Activated naive CD8-positive, alpha-beta T cell treated with anti-CD3 and anti-CD28 coated beads, Interleukin-2, amount 50 U/mL, for 24 hours (primary cell): ENCODE measurements at places on chromosomes 2 and 18.

GRCh38 chr2:164840458-164840929 is 1.1 kb downstream of the COBLL1 start:
- peaks cover 12% of the 10 kb centered on the region for H3K4me1 ChIP-seq
- no peaks in the 10 kb centered on the region for H3K36me3 ChIP-seq
- peak overlapping the region; percentile 78 for H3K4me3 ChIP-seq
- peak; percentile 12 for DNase-seq

GRCh38 chr2:233901884-233902283 is 15.3 kb upstream of the TRPM8 start:
- H3K36me3 ChIP-seq, result no peaks in the 10 kb centered on the region
- peaks cover 16% of the 10 kb centered on the region for H3K27me3 ChIP-seq
- peaks cover 10% of the 10 kb centered on the region for H3K4me1 ChIP-seq
- H3K4me3 ChIP-seq, result no peak overlapping the region

- DNase-seq, result no peak
- peaks cover 6% of the 10 kb centered on the region for H3K4me1 ChIP-seq
- H3K27me3 ChIP-seq, result peaks cover 4% of the 10 kb centered on the region
These were observed 15.1 kb downstream of the KLF11 start for GRCh38 chr2:10058251-10059015.

GRCh38 chr2:127508631-127509034 is 17.7 kb downstream of the IWS1 start:
- peak overlapping the region; percentile 21 for H3K27ac ChIP-seq
- H3K4me3 ChIP-seq, result no peak overlapping the region
- DNase-seq, result no peak
- no peaks in the 10 kb centered on the region for H3K27me3 ChIP-seq
- peaks cover 42% of the 10 kb centered on the region for H3K36me3 ChIP-seq

DNA sequence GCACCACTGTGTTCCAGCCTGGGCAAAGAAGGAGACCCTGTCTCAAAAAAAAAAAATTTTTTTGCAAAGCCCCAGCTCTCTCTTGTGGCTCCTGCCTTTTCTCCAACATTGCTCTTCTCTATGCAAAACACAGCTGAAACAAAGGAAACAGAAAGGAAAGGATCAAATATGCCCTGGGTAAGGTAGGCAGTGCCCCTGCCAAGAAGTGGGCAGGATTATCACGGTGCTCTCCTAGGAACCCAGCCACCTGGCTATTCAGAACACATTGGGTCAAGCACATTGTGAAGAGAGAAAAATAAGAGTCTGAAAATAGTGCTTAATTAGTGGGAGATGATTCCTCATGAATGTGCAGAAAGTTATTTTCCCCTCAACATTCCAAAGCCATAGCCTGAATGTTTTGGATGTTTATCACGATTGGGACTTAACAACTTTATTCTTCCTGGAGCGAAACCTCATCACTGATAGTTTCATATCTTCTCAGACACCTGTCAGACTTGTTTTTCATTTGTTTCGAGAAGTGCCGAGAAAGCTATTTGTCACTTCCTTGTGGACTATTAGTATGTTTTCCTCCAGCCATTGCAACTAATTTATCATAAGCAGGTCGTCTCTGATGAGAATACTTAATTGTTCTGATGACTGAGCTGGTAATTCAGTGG is 42.7 kb upstream of the RPL31 start:
- H3K27ac ChIP-seq, result no peak overlapping the region
- no peaks in the 10 kb centered on the region for H3K27me3 ChIP-seq
- no peaks in the 10 kb centered on the region for H3K4me1 ChIP-seq
- no peak overlapping the region for H3K4me3 ChIP-seq

DNA sequence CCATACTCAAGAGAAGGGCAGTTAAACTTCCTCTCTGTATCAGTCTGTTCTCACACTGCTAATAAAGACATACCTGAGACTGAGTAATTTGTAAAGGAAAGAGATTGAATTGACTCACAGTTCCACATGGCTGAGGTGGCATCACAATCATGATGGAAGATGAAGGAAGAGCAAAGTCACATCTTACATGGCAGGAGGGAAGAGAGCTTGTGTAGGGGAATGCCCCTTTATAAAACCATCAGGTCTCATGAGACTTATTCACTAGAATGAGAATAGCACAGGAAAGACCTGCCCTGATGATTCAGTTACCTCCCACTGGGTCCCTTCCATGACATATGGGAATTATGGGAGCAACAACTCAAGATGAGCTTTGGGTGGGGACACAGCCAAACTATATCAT is 1.4 kb upstream of the IL36B start:
- H3K4me3 ChIP-seq, result no peak overlapping the region
- H3K27me3 ChIP-seq, result no peaks in the 10 kb centered on the region
- H3K36me3 ChIP-seq, result peaks cover 16% of the 10 kb centered on the region
- H3K4me1 ChIP-seq, result peaks cover 11% of the 10 kb centered on the region
- no peak for DNase-seq

DNA sequence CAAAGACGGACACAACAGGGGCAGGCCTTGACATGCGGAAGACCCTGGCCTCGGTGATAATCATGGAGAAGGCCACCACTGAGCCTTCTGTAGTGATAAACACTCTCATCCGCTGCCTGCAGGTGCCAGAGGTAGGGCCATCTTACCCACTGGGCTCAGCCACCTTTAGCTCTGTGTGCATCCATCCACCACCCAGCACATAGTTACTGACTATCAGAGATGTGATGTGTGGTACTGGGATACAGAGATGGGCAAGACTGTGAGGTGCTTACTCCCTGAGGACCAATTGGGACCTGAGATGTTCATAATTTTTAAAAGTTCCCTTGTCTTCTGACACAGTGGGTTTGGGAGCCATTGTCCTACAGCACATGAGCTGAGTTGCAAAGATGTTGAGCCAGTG is 1.6 kb downstream of the MROH2A start:
- H3K36me3 ChIP-seq, result no peaks in the 10 kb centered on the region
- H3K27me3 ChIP-seq, result peaks cover 18% of the 10 kb centered on the region
- H3K4me1 ChIP-seq, result no peaks in the 10 kb centered on the region
- no peak for DNase-seq
- H3K27ac ChIP-seq, result no peak overlapping the region

DNA sequence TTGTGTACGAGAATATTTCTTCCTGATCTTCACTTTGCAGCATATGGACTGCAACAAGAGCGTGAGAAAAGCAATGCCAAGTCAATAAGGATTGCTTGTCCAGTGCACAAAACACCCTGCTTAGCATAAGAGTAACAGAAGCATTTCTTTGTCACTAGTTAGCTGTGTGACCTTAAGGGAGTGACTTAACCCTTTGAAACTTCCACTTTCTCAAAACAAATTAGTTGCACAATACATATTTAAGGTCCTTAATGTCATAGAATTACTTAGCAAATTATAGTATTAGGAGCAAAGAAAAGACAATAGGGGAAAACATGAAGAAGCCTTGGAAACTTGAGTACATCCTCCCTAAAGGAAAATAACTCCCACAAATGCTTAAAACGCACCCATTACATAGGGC is 230.1 kb downstream of the RNF152 start:
- no peaks in the 10 kb centered on the region for H3K36me3 ChIP-seq
- peaks cover 2% of the 10 kb centered on the region for H3K27me3 ChIP-seq
- H3K27ac ChIP-seq, result no peak overlapping the region

DNA sequence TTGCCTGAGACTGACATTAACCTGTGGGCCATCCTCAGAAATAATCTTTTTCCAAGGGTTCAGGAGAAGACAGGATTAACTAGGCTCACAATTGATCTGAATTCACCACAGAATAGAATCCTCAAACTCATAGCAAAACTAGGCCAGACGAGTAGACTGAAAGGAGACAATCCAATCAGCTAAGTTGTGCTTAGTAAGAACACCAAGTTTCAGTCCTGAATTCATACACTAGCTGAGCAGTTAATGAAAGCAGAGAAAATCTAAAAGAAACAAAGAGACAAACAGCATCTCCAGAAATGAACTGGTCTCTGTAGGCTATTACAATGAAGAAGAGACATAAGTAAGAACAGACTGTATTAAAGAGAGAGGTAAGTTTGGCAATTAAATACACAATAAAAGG is 89.5 kb downstream of the GORASP2 start:
- no peak for DNase-seq
- no peak overlapping the region for H3K4me3 ChIP-seq
- H3K36me3 ChIP-seq, result peaks cover 33% of the 10 kb centered on the region

DNA sequence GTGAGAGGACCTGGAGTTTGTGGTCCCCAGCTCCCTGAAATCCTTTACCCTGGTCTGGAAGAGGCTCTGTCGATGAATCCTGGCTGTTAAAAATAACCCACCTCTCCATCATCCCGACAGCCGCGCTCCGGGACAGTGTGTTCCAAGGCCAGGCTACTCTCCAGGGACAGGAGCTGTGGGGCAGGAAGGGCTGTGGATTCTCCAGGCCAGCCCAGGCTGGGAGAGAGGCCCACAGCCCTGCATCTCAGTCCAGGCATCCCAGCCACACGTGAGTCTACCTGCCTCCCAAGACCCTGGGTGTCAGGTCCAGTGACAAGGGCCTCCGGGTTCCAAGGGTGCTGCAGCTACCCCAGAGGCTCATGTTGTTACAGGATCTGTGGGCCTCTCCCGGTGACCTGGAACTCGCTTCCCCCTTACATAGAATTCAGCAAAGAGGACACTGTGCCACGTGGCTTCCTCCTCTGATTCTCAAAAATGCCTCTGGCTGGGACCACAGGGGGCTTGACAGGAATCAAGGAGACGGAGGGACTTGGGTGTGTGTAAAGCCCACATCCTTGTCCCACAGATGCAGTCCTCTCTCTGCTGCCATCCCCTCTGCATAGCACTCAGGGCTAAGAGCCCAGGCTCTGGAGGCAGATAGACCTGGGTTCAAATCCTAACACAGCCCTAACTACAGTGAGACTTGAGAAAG is 17.3 kb downstream of the ADRA2B start:
- no peaks in the 10 kb centered on the region for H3K27me3 ChIP-seq
- no peaks in the 10 kb centered on the region for H3K4me1 ChIP-seq
- H3K4me3 ChIP-seq, result no peak overlapping the region
- DNase-seq, result no peak
- H3K36me3 ChIP-seq, result no peaks in the 10 kb centered on the region
- H3K27ac ChIP-seq, result no peak overlapping the region

DNA sequence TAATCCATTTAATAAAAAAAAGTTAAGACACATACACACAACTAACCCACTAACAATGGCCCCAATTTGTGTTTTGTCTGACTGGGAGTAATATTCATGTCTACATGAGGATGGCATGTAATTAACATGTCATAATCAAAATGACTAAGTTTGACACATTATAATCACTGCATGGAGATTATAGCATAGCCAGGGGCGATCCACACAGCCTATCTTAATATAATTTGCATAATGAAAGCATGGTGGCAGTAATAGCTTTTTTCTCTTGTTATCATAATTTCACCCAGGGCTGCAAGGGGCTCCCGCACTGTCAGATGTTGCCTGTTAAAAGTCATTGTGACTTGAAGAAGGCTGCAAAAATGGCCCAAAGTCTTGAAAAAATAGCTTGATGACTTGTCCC is 243.7 kb downstream of the SMAD2 start:
- no peaks in the 10 kb centered on the region for H3K27me3 ChIP-seq
- no peaks in the 10 kb centered on the region for H3K4me1 ChIP-seq
- no peak for DNase-seq
- no peak overlapping the region for H3K27ac ChIP-seq
- no peak overlapping the region for H3K4me3 ChIP-seq
- no peaks in the 10 kb centered on the region for H3K36me3 ChIP-seq

DNA sequence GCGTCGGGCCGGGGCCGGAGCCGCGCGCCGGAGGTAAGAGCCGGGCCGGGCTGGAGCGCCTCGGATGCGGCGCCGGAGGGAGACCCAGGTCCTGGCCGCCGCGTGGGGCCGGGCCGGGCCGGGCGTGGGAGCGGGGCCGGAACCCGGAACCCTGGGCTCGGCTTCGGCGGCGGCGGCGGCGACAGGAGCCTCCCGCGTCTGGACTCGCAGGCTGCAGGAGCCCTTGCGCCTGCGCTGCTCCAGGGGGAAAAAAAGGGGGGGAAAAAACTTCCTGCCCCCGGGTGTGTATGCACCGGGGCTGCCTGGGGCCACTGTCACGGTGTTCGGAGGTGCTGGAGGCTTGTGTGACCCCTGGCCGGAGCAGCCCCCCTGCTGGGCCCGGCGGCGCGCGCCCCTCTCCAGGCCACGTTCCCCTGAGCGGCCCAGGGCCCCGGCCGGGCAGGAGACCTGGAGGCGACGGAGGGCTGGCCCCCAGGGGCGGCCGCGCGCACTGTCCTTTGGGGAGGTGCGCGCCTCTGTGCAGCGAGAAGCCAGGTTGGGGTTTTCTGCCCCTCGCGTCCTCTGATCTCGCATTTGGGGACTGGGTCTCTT is 864 bp downstream of the KLHL29 start:
- H3K4me1 ChIP-seq, result peaks cover 23% of the 10 kb centered on the region
- no peak for DNase-seq
- no peaks in the 10 kb centered on the region for H3K36me3 ChIP-seq
- H3K4me3 ChIP-seq, result peak overlapping the region; percentile 76
- peaks cover 68% of the 10 kb centered on the region for H3K27me3 ChIP-seq
